ENCODE measurements at places on chromosomes 4 and X.

GRCh38 chr4:127686658-127687057 is 43.5 kb upstream of the SLC25A31 start:
- no peak for DNase-seq

- no peak for DNase-seq
Measured at GRCh38 chr4:146582864-146583263, 55.8 kb upstream of the POU4F2 start.

GRCh38 chr4:81538716-81539427 is 67.2 kb upstream of the RASGEF1B start:
- no peak for DNase-seq

DNA sequence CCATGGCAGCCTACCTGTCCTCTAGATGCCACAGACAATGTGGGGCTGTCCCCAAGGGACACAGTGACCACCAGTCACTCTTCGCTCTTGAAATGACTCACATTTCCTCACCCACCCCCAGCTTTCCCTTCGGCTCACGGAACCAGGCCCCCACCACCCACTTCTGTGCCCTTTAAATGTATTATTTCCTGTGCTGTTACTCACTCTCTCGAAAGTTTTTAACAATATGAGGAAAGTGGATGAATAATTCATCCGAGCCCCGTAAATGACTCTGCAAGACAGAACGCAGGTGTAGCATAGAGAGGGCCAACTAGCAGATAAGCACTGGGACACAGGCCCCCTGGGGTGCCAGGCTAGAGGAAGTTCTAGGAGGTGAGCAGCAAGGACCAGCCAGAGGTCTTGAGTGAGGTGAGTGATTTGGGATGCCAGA is 179.5 kb upstream of the TBL1X start:
- DNase-seq = no peak

- no peak for DNase-seq
Measured at GRCh38 chr4:128388352-128388630, 100.7 kb upstream of the PGRMC2 start.

DNA sequence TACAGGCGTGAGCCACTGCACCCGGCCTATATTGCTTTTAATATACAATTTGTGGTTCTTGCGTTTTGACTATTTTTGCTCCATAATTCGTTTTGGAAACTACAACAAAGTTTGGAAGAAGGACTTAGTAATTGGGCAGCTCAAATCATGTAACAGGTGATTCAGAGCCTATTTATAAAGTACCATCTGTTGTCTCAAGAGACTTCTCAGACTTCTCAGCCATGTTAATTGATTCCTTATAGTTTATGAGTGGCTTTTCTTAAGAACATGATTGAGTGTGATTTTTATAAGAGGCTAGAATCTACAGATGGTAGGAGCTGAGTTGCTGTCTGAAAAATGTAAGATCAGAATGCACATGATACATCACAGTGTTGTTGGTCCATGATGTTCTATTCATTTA is 240.2 kb downstream of the ADGRL3 start:
- DNase-seq = no peak

DNA sequence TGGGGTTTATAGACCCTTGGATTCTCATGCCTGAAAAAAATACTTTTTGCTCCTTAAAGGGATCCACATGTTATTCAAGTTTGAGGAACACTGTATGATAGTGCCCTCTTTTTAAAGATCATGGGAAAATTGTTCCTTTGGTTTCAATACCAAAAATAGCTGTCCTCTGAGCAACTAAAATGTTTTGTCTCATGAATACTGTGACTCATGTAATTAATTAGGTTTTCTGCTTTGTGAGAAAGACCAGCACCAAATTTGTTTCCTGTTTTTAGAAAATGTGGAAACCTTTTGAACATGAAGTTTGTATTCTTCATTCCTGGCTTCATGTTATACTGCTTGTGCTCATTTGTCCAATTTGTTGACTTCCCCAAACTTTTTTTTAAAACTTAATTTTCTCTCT is 127.6 kb upstream of the SH3RF1 start:
- no peak for DNase-seq

DNA sequence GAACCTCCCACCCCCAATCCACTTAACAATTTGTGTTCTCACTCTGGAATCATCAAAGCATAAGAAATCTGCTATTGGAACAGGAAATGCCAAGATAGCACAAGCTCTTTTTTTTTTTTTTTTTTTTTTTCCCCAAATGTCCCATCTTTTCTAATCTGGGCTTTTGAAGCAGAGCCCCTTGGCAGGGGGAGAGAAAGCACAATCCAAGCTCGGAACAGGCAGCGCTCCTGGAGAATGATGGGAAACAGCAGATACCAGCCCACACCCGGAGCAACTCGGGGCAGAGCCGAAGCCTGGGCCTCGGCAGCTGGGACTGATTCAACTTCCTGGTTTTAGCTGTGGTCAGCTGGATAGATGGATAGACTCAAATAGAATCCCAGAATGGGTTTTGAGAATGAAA is 235.1 kb downstream of the QDPR start:
- DNase-seq = no peak

GRCh38 chr4:154406018-154406795 is 85.4 kb downstream of the DCHS2 start:
- no peak for DNase-seq

DNA sequence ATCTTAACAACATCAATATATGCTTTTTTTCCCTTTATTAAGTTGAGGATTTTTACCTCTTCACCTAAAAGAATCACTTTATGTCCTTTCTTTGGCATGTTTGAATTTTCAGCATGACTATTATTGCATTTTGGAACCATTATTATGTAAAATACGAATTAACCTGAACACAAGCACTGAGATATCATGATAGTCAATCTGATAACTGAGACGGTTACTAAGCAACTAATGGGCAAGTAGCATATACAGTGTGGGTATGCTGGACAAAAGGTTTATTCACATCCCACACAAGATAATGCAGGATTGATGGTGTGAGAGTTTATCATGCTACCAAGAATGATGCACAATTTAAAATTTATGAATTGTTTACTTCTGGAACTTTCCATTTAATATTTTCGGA is 24.6 kb upstream of the GLRA3 start:
- DNase-seq = no peak

DNA sequence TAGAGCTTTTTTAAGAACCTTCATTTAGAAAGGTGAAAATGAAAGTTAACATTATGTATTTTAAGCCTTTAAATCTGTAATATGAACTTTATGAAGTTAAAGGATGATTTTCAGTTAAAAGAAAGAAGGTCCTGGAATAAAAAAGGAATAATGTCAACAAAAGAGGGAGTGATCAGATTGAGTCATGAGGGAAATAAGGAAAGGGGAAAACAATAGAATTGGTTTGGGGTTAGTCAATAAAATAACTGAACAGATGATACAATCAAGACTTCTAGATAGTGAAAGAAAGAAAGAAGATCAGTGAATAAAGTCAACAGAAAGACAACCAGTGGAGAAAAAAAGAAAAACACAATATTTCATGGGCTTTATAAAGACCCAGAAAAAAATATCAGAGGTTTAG is 291.6 kb upstream of the ARSJ start:
- DNase-seq = no peak

- no peak for DNase-seq
Measured at GRCh38 chrX:70174754-70175153, 2.5 kb upstream of the DGAT2L6 start.

DNA sequence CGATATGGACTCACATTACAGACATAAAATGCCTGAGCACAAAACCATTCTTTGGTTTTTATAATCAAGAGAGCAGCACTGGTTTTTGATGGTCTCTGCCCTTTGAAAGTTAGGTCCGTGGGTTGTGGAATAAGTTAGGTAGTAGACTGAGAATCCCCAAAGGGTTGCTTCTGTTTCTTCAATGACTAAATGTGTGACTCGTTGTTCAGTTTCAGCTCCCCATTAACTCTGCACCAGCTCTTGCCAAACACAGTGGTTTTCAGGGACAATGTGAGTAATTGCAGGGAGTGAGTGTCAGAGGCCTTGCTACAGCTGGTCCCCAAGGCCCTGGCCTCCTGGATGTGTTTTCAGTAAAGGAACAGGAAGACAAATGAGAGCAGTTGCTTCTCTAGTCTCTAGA is 24.8 kb downstream of the SMIM20 start:
- DNase-seq = no peak

GRCh38 chr4:179114615-179115014 is 1672.4 kb upstream of the AGA start:
- no peak for DNase-seq

DNA sequence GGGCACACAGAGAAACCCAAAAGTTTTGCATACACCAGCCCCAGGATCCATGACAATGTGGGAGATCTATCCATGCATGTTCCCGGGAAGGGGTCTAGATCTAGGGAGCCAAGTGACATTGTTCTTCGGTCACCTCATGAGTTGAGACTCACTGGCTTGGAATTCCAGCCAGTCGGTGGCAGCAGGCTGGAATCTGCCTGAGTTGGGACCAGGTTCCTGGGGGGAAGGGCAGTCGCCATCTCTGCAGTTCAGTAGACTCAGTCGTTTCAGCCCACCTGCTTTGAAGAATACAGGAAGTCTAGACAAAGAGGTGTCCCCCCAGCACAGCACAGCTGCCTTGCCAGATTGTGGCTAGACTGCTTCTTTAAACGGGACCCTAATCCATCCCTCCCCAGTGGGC is 46.0 kb upstream of the PBDC1 start:
- DNase-seq = no peak

DNA sequence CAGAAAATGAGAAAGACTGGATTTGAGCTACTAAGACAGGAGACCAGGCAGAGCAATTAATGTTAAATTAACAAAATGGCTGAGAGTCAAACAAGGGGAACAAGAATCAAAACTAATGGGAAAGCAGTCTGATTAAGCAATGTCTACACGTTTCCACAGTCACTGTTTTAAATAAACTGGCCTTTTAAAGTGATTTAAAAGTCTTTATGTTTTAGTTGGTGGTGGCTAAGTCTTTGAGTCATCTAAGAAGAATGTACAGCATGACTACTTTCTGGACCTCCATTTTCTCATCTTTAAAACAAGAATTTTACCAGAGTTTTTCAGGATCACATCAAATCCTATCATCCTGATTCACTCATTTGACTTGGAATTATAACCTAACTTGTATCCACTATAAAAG is 233.8 kb downstream of the ENOX2 start:
- no peak for DNase-seq

- no peak for DNase-seq
Measured at GRCh38 chr4:15005474-15006115, 3.3 kb downstream of the CPEB2 start.

DNA sequence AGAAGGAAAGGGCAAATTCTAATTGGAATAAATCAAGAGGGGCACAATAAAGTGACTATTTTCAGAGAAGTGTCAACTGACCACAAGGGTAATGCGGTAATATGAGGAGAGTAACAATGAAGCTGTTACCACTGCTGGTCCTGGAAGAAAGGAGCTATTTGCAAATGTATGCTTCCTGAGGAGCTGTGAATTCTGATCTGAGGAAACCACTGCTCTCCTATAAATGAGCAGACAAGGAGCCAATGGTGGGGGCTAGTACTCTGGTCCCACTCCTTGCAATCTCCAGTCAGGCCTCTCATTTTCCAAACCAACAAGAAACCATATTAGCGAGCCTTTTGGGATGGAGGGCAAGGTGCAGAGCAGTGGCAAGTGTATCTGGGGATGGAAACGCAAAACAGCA is 770.2 kb downstream of the FSTL5 start:
- no peak for DNase-seq

DNA sequence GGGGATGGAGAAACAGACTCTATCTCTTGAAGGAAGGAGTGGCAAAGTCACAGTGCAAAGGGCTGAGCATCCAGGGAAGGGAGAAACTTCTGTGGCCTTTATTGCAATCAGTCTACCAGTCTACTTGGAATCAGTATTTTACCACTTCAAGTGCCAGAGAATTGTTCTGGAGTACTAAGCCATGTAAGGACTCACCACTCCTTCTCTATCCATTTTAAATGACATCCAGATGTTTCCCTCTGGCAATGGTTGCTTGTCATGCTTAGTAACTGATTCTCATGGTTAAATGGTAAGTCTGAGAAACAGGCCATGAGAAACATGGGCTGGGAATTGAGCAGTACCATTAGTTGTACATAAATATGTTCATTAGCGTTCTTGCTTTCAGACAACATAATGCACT is 21.1 kb upstream of the SMIM10 start:
- no peak for DNase-seq

GRCh38 chr4:100738196-100739165 is 220.7 kb upstream of the EMCN start:
- DNase-seq = no peak
